ENCODE measurements at places on chromosomes 4 and X.
A peak's percentile ranks its signal among the peaks of the same experiment; 100 is the strongest.

DNA sequence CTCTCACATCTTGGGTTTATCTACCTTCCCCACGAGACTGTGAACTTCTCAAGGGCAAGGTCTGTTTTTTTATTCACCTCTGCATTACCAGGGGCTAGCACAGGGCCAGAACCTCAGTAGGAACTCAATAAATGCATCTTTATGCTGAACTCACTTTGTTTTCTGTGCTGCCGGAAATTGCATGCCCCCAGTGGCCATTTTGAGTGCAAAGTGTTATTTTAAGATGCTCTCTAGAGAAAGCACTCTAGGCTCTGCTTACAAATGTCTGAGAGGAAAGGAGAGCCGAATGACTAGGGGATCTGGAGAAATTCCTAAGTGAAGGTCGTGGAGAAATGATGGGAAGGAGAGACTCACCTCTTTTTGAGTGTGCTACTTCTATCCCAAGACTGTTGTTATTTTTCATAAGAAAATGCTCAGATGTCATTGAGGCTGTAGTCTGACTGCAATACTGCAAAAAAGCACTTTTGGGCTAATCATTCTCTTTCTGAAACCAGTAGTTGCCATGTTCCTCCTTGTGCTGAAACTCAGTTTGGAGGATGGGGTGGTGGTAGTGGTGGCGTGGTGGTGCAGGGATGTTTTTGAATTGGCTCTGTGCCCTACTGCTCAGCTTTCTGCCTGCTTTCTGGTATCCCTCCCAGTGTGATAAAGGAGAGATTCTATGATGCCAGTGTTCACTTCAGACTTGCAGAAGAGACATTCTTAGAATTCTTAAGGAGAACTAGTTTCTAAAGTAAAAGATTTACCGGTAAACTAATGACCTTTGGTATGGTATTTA, 41.3 kb downstream of the DOCK11 start:
- DNase-seq = no peak

DNA sequence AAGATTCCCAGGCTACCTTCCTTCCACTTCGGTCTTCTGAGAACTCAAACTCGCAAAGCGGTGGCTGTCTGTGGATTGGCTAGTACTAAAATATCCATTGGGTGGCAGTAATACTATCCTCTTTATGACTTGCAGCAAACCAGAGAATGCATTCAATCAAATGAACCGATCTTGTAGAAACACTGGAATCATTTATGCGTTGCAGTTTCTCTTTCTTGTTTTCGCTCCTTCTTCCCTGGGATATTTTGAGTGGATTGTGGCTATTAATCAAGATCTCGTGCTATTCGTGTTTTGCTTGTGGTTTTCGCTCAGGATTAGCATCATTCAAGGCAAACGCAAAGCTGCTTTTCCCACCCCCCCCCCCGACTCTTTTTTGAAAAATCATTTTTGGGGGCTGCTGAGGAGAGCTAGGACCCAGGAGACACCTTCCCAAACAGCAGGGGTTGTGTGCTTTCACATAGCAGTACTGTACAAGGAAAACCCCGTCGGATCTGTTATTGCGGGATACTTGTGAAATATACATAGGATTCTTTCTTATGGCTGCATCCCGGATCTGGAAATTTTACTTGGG, at the start of gene IL1RAPL1:
IL1RAPL1 (plus strand) TSS at position 466 of the 571 bp plus-strand sequence.
- DNase-seq = no peak

DNA sequence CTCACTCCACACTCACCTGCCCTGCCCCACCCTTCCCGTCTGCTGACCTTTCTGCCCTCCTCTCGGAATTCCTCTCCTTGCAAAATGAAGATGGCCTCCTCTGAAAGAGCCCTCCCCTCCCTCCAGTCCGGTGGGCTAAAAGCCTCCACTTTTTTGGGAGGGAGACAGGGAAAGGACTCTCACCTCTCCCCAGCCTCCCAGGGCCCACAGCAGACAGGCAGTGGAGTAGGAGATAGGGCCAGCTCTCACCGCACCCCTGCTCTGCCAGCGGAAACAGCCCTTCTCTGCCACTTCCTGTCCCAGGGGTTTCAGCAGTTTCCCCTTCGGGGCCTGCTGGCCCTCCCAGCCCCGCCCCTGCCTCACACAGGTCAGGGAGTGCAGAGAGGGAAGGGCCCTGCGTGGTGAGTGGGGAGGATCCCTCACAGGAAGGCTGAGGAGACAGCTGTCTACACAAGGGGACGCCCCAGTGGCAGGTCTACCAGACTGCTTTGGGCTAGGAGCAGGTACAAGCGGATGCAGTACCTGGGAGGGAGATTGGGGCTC, 18.2 kb downstream of the ELF4 start:
- no peak for DNase-seq

DNA sequence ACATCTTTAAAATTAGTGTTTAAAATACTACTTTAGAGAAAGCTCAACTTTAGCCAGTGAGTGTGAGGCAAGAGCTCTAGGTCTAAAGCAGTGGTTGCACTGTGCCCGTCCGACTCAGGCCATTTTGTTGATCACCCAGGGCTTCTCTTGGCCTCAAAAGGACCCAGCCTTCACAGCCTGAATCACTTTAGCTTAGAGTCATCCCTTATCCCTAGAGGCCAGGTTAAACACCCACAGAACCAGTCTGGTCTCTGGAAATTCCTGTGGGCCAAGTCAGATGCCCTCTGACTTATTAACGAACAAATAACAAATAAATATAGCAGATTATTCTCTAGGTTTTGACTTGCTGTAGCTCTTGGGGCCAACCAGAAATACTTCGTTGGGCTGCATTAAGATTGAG, 102.3 kb downstream of the WWC2 start:
- DNase-seq = no peak

DNA sequence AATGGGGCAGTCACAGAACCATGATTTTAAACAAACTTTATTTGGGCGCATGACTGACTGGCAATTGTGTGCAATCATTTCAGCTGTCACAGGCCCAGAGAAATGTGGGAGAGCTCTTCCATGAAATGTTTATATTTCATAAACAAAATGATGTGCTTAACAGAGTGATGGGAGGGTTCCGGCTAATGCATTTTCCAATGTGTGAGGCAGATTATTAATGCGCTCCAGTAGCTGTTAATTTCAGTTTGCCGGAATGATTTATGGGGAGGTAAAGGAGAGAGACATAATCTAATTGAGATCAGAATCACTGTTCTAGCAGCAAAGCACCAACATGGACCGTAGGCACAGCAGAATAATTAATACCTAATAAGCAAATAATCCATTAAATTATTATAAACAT, 55.6 kb downstream of the NKX6-1 start:
- DNase-seq = no peak

DNA sequence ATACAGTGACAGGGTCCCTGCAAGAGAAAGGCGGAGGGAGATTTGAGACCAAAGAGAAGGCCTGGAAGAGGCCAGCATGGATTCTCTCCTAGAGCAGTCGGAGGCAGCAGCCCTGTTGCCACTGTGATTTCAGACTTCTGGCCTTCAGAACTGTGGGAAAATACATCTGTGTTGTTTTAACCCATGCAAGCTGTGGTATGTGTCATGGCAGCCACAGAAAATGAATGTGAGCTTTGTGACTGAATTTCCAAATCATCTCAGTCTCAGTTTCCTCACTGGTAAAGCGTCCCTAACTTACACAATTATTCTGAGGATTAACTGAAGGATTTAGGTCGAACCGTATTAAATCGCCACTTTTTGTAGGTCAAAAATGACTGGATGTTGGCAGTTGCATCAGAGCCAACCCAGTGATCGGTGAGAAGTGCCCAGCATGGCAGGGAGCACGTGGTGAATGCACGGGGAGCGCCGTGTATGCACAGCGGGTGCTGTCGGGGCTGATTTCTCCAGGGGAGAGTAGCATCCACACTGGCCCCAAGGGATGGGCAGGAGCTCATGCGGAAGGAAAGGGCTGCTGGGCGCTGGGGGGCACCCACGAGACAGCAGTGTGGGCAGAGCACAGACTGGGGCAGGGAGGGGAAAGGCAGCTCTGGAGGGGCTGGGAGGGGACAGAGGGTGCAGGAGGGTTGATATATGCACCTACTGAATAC, 23.8 kb upstream of the NSG1 start:
- no peak for DNase-seq

- DNase-seq = no peak
These were observed 87.4 kb upstream of the KCTD8 start for GRCh38 chr4:44535981-44536380.

GRCh38 chrX:151753313-151754046, 18.9 kb downstream of the CNGA2 start:
- peak; percentile 76 for DNase-seq

GRCh38 chrX:48741834-48742233, 19.7 kb upstream of the GLOD5 start:
- DNase-seq = no peak

DNA sequence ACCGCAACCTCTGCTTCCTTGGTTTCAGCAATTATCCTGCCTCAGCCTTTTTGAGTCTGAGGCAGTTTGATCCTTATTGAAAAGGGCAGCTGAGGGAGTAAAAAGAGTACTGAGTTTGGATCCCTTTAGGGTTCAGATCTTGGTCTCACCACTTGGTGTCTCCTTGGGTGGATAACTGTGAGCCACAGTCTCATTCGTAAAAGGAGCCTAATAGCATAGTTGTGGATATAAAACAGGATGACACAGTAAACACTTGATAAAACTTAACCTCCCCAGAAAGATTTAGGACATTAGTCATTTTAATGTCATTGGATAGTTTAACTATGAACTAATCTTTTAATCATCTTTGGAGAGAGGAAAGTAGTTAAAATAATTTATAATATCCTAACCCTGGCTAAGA, 173.0 kb downstream of the ANK2 start:
- no peak for DNase-seq

DNA sequence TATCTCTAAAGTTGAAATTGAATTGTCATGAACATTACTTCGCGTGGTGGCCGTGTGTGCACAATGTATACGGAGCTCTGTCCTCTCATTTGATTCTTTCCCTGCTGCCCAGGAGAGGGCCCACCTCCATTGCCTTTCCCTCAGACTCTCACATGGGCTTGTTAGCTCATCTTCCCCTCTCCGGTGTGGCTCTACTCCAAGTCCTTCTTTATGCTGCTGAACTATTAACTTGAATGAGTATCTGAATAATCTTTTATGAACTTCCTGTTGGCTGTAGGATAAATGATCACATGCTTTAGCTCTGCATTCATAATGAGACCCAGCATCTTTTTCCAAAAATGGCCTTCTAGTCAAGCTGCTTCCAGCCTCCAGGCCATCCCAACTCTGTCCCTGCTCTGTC, 68.8 kb upstream of the CLNK start:
- DNase-seq = no peak

- DNase-seq = no peak
These were observed 16.9 kb downstream of the AASDH start for GRCh38 chr4:56370377-56370776.

DNA sequence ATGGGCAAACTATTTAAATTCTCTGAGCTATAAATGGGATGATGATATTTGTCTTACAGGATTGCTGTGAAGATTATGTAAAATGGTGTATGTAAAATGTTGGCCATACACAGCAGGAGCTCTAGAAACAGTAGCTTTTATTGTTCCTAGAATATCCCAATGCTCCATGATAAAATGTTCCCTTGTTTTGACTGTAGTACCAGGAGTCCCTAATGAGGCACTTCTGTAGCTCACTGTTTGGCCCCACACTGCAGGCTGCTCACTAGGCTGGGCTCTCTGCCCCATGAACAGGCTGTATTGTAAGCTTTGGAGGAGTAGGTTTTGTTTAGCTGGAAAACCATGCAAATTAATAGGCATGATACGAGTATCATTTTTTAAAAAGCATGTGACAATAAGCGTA, 3.3 kb upstream of the FGA start:
- no peak for DNase-seq

DNA sequence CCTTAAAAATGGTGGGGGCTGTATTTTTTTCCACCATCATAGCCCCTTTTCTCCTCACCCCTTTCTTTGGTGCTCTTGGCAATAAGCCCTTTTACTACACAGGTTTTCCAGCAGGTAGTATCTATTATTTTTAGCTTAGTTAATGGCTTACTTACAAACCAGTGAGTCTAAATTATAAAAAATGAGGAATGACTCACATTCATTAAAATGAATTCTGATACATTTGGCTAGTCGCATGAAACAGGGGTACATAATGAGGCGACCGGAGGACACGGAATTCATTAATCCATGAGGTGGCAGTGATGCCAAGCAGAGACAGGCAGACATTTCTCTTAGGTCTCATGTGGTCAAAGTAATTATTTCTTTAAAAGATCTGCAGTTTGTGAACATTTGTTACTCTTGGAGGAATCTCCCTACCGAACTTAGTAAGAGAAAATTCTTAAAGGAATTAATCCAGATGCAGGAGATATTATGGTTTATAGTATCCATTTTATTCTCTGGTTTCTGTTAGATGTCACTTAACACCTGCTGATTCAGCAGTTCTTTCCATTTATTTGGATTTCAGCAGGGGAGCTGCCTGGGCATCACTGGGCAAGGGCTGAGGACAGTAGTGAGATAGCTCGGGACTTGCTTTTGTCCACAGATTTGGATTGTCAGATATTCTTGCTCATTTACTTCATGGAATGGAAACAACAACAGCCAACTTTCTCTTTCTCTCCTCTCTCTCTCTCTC, 575.0 kb upstream of the NR3C2 start:
- DNase-seq = no peak

GRCh38 chrX:42900947-42901346, 123.0 kb upstream of the PPP1R2C start:
- DNase-seq = no peak

DNA sequence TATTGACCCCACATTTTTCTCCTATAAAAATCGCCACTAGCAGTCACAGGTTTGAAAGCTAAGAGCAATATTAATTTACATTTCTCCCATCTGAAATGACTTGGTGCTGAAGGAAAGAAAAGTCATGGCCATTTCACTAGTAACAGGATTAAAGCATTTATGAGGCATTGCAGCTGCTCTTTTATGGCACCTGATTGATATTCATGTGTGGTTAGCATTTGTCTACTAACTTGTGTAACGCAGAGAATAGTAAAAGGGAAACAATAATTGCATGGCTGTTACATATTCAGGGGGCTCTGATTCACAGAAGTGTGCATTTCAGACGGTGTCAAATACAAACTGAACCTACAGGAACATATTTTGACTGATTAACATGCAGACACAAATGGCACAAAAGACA, 5.2 kb downstream of the PCDH19 start:
- no peak for DNase-seq

- DNase-seq = no peak
These were observed 57.5 kb upstream of the SORCS2 start for GRCh38 chr4:7134737-7135388.

GRCh38 chrX:106649523-106650428, 38.0 kb downstream of the RADX start:
- no peak for DNase-seq

GRCh38 chr4:142566243-142566642, 279.9 kb downstream of the INPP4B start:
- DNase-seq = no peak

GRCh38 chr4:47692691-47693090, 145.2 kb downstream of the CORIN start:
- no peak for DNase-seq
